NCI-H2107 (cell line): ENCODE measurements at places on chromosomes 16 and 17.
A peak's percentile ranks its signal among the peaks of the same experiment; 100 is the strongest.

- DNase-seq: no peak
Observed at GRCh38 chr16:31216422-31217135, at the start of gene PYDC1. Gene PYDC1, minus strand, starts transcription at chr16:31217135. Its CDS starts 107 bp downstream, at chr16:31217028.

GRCh38 chr16:68358951-68359350 is 48.1 kb downstream of the PRMT7 start:
- DNase-seq: no peak

- DNase-seq: no peak
Observed at GRCh38 chr16:27287051-27287811, 18.7 kb upstream of the NSMCE1 start.

GRCh38 chr17:57638284-57638683 is 106.8 kb downstream of the CCDC182 start:
- DNase-seq: no peak

DNA sequence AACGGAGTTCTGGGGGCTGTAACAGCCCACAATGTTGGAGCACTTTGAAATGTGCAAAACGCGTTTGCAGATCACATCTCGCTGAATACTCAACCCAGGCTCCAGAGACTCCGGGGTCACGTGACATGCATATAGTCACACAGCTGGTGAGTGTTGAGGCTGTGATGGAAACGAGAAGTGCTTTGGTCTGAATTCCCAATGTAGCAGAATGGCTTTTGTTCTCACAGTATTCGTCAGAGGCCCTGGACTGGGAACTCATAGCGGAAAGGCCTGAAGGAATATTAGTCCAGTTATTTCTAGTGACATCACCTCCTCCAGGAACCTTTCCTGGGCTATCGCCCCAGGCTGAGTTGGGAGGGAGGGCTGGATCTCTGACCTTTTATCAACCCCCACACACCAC is 95.8 kb upstream of the CRHR1 start:
- no peak for DNase-seq

GRCh38 chr17:16506188-16506587 is 14.2 kb upstream of the LRRC75A start:
- DNase-seq: no peak

- no peak for DNase-seq
Observed at GRCh38 chr16:8594149-8594666, 3.9 kb upstream of the TMEM114 start.

DNA sequence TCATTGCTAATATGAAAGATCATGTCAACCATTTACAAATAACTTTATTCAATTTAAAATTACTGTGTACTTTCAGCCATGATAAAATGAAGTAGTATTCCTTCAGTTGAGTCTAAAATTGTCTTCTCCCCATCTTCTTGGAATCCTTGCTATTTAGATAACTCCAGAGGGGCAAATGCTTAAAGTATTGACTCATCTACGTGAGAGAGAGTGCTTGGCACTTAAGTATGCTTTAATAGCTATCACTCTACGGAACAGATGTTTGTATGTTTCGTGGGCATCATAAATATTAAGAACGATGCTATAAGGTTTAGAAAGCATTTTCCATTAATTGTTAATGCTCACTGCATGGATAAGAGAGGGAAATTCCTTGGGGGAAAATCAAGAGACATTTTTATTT is 69.3 kb upstream of the MED13 start:
- DNase-seq: no peak

DNA sequence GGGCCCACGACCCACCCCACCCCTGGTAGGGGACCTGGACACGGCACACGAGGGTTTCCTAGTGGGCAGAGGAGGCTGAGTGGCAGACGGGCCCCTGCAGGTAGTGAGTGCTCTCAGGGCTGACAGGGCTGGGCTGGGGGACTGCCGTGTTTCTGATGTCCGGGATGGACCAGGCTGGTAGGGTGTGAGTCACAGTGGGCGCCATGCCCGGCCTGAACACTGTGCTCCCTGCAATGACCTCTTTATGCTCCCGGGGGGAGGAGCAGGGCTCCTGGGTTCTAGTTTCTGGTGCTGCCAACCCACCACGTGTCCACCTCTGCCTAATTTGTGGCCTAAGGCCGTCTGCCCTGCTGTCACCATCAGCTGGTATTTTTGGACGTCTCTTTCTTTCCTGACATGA is 26.3 kb downstream of the ARHGAP23 start:
- no peak for DNase-seq

DNA sequence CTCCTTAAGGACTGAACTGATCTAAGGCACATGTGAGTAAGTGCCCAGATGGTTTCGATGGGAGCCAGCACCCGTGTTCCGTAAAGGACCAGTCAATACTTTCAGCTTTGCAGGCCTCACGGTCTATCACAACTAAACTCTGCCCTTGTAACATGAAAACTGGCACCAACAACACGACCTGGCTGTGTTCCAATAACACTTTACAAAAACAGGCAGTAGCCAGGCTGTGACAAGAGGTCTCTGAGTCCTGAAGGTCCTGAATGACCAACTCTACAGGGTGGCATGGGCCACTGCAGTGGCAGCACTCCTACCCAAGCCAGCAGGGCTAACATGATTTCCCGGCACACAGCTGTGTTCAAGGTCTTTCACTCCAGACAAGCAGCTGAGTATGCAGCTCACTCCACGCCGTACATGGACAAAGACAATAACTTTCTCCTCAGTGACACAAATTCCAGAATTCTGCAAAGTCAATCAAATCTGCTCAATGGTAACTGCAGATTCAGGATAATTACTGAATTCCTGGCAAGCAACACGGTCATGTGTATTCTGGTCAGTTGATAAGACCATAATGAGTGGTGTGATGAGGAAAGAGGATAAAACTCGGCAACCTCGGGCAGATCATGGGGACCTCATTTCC is 15.3 kb downstream of the NPLOC4 start:
- DNase-seq: no peak

GRCh38 chr17:38663125-38663751 is 11.5 kb downstream of the EPOP start:
- peak; percentile 73 for DNase-seq

DNA sequence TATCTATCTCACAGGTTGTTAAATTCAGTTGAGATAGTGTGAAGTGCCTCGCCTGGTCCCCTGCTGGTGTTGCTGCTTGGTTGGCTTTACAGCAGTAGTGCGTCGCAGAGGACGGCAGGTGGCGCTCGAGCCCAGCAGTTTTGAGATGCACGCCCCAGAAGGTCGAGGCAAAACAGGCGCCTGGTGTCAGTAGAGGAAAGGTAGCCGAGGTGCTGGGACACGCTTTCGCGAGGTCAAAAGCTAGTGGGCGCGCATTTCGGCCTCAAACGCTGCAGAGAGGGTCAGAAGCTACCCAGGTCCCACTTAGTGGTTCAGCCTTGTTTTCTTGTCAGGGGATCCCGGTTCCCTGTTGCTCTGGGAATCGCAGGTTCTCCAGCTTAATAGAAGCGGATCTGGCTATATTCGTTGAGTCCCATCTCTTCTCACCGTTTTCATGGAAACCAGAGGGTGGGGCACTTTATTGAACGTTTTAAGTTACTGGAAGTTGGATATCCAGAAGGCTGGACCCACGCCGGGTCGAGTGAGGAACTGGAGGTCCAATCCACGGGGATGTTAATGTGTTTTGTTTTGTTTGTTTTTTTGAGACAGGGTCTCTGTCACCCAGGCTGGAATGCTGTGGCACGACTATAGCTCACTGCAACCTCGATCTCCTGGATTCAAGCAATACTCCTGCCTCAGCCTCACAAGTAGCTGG is 10.3 kb upstream of the ZFP90 start:
- DNase-seq: peak; percentile 73

GRCh38 chr16:66502020-66502913 is 47.7 kb downstream of the TK2 start:
- no peak for DNase-seq

DNA sequence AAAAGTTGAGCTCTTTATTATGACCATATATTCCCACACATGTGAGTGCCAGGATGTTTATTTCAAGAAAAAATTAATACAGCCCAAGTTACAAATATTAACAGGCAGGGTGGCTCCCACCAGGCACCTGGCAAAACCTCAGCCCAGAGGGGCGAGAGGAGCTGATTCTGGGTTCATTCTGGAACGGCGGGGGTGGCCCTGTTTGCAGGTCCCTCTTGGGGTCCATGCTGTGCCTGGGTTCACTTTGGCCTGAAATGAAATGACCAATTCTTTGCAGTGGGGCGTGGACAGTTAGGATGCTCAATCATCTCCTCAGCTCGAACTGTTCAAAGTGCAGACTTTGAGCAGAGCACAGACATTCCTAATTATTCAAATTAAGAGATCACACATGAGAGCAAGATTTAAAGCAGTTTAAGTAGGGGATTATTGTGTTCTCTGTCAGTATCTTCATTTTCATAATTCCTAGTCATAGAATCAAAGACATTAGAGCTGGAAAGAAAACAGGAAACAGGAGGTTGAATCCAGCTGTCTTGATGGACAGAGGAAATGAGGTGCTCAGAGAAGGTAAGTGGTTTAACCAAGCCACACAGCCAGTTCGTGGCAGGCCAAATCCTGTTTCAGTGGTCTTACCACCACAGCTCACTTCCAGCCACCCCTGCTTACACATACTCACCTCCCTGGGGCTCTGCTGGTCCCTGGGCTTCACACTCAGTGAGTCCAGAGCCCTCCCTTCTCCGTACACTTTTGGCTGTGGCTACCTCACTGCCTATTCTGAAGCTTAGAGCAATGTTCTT is 363.9 kb upstream of the TNRC6C start:
- no peak for DNase-seq

GRCh38 chr17:27442702-27443101 is 13.5 kb upstream of the KSR1 start:
- no peak for DNase-seq

- DNase-seq: no peak
Observed at GRCh38 chr17:73750975-73751374, 106.7 kb upstream of the SDK2 start.

- no peak for DNase-seq
Observed at GRCh38 chr16:74950511-74950910, 34.4 kb downstream of the WDR59 start.

DNA sequence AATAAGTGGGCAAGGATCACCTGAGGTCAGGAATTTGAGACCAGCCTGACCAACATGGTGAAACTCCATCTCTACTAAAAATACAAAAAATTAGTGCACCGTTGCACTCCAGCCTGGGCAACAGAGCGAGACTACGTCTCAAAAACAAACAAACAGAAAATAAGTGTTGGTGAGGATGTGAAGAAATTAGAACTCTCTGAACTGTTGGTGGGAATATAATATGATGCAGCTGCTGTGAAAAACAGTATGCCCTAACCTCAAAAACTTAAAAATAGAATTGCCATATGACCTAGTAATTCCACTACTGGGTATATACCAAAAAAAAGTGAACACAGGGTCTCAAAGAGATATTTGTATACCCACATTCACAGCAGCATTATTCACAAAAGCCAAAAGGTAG is 26.1 kb downstream of the GLG1 start:
- no peak for DNase-seq

DNA sequence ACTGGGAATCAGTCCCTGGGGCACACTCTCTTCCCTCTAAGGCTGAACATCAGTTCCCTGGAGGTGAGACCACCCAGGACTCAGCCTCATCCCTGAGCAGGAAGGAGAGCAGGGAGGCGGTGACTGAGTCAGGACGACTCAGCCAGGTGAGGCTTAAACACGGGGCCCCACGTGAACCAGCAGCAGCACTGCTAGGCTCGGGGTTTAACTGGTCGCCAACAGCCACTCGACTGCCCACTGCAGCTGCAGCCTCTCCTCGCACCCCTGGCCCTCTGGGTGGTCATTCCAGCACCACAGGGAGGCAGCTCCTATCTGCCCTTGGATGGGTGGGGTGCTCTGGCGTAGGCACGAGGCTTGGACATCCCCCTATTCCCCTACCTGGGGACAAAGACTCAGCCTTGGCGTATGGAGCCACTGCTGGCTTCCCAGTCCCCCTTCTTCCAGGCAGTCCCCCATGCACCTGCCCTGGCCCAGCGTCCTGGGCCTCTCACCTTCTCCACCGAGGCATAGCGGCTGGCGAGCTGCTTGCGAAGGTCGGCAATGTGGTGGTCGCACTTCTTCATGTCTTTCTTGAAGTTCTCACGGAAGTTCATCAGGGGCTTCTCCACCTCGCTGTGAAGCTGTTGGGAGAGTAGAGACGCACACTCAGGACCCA is 21.2 kb upstream of the RCVRN start:
- no peak for DNase-seq

GRCh38 chr16:89602273-89602951 is 11.0 kb upstream of the DPEP1 start:
- DNase-seq: no peak

DNA sequence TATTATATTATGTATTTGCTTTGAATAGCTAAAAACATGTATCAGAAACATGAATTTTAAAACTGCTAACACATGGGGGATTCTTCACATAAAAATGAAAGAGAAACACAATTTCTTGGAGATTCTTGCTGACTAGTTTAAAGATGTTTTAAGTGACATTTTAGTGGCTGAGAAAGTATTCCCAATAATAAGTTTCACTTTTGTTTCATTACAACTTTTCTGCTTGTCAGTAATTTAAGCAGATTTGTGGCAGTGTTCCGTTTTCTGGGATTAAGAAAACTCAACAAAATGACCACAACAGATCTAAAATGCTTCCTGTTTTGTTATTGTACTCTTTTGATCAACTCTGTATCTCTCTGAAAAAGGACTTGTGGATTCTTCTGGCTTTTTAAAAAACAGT is 75.9 kb downstream of the NLK start:
- no peak for DNase-seq

DNA sequence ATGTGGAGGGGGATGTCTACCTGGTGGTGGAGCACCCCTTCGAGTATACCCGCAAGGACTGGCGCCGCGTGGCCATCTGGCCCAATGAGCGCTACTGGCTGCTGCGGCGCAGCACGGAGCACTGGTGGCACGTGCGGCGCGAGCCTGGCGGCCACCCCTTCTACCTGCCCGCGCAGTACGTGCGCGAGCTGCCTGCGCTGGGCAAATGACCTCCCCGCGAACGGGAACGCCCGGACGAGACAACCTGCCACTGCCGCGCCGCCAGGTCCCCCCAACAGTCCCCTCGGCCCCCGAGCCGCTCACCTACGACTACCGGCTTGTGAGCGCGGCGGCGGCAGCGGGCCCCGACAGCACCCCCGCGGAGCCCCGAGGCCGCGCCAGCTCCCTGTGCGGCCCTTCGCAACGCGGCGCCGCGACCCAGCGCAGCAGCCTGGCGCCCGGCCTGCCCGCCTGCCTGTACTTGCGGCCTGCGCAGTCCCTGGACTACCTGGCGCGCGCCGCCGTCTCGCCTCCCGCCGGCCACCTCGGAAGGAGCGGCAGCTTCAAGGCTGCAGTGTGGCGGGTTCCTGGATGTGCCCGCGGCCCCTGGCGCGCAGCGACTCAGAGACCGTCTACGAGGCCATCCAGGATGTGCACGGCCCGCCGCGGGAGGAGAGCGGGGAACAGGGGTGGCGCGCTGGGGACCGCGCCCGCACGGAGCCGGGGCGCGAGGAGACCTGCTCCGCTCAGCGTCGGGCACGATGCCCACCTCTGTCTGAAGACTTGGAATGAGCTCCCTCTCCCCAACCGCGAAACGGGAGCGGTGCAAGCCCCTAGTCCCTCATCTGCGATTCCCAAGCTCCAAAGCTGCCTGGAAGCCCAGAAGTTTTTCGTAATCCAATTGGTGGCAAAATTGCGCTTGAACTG is 48.7 kb upstream of the AMZ2 start:
- DNase-seq: no peak
